ENCODE measurements at places on chromosomes 7 and 10.

DNA sequence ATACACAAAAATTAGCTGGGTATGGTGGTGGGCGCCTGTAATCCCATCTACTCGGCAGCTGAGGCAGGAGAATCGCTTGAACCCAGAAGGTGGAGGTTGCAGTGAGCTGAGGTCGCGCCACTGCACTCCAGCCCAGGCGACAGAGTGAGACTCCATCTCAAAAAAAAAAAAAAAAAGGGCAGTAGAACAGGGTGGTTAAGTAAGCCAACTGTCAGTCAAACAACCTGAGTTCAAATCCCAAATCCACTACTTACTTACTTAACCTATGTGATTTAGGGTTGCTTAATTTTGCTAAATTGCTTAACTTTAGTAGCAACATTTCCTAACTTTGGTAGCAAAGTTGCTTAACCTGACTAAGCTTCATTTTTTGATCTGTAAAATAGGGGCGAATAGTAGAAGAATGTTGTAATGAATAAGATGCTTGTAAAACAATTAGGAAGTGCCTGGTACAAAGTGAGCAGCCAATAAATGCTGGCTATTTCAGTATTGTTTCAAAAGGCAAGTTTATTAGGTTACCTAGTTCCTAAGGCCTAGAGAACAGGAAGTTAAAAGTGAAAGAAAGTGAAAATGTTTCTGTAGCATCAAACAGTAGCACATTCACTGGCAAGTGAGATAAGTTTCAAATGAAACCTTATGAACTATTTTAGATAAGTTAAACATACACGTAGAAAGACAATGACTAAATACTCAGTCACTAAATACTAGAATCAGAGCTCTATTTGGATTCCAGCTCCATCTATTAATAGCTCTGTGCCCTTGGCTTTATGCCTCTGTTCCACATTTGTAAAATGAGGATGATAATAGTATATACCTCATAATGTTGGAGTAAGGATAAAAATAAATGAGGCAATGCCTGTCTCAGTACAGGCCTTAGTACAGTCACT, 64.3 kb downstream of the HOXA1 start:
- DNase-seq, result no peak

DNA sequence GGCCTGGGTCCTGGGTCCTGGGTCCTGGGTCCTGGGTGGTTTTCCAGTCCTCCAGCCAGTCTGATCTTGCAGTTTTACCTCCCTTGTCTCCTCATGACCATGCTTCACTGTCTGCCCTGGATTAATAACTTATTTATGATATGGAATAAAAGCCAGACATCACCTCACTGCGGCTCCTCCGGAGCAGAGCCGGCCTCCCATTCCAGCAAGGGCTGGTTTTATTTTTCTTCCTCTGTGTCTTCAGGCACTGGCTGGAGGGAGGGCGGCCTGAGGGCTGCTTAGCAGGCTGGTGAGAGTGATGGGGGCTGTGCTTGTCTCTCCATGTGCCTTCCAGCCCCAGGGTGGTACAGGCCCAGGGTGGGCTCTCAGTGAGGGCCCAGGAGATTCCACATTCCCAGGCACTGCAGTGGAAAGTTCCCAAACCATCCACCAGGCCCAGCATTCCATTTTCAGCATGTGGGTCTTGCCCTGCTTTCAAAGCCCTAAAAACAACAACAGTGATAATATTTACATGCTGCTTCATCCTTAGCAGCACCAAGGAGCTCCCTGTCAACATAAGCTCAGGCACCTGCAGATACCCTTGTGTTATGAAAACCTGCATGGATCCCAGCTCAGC, 12.6 kb downstream of the ADAMTS14 start:
- DNase-seq, result no peak

- DNase-seq, result no peak
Observed at GRCh38 chr10:121113385-121113696, 262.2 kb downstream of the WDR11 start.

DNA sequence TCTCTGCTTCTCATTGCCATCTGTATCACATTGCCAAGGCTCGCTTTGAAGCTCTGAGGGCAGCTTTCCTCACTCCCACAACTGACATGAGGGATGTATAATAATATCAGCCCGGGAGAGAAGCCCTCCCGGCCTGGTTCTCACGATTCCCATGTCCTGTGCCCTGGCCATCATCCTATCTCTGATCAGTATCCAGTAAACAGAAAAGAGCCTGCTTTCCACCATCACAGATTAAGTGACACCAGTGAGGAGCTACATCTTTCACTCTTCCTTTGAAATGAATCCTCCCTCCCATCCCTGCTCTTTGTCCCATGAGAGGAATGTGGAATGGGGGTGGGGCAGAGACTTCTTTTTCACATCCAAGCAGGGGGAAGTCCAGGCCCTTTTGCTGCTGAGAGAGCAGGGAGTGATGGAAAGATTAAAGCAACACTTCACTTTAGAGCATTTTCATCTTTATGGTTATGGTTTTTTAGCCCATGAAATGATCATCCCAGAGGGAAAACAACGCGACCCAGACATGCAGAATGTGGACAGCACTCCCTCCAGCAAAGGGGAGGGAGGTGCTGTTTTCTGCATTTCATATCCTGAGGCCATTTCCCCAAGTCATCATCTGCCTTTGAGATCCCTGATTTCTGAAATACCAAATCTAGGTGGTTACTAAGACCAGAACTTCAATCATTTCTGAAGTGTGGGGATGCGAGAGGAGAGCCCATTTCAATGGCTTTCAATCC, 84.6 kb upstream of the LYZL1 start:
- no peak for DNase-seq

DNA sequence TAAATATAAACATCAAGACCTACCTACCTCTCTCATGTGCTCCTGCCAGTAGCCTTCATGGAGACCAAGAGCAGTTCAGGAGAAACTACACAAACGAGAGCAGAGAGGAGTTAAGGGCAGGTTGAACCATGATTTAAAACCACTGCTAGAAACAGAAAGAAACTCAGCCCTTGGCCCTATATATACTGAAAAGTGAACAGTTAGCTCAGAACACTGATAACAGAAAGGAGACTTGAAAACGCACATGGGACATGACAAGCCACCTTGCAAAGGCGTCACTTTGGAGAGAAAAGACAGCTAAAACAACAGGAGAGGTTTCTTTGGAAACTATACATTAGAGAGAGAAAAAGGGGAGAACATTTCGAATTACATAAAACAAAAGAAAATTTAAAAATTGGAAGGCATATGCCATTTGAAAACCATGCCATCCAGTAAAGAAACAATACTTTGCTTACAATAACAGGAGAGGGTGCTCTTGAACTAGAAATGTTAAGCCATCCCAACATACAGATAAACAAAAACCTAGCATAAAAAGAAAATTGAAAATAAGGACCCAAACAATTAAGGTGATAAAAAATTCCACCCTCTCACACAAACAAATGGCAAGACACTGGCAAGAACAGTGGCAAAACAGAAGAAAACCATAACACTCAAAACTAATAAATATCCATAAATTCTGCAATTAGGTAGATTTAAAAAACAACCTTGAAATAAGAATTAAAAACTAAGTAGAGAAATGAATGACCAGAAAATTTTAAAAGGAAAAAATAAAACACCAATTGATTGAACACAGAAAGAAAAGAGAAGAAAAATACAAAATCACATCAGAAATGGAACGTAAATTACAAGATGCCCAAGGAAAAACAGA, 232.7 kb downstream of the IMMP2L start:
- no peak for DNase-seq

GRCh38 chr7:6271694-6272440, 557 bp downstream of the CYTH3 start:
- DNase-seq, result no peak

- DNase-seq, result no peak
Observed at GRCh38 chr10:122549636-122550035, 10.9 kb upstream of the DMBT1 start.
